ENCODE measurements at places on chromosomes 1 and 21.
A peak's percentile ranks its signal among the peaks of the same experiment; 100 is the strongest.

GRCh38 chr1:3018576-3018975 is 2.7 kb upstream of the ACTRT2 start:
- no peak for DNase-seq

GRCh38 chr1:208233978-208234377 is 10.2 kb downstream of the PLXNA2 start:
- DNase-seq = no peak

DNA sequence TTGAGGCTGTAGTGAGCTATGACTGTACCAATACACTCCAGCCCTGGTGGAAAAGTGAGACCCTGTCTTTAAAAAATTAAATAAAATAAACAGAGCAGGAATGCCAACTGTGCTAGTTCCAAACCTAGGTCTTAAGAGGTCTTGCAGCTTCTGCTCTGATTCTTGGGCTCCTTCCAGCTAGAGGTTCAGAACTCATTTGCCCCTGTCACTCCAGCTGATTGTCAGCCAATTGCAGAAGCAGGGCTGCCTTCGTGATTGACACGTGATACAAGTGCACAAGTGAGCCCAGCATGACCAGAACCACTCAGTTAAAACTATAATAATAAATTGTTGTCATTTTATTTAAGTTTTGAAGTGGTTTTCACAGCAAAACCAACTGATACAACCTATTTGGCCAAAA is 298.4 kb downstream of the USP25 start:
- DNase-seq = no peak

DNA sequence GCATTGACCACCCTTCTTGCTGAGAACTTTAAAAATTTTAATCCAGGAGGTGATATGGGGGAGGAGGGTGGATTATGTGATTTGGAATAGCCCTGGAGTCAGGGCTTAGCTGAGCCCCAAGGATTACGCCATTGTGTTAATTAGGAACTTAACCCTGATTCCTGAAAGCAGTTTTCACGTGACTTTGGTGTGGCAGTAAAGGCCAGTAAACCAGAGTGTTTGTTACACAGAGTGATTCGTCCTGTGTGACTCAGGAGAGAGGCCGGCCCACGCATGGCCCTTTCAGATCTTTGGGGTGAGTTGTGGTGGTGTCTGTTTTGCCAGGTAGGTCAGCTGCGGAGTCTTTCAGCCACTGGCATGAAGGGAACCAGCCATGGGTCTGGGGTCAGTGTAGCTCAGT is 107.6 kb downstream of the NOS1AP start:
- no peak for DNase-seq

- no peak for DNase-seq
Observed at GRCh38 chr1:162475539-162476185, 22.0 kb upstream of the UHMK1 start.

- peak; percentile 35 for DNase-seq
Observed at GRCh38 chr1:3746830-3747521, 5.3 kb upstream of the CCDC27 start.

DNA sequence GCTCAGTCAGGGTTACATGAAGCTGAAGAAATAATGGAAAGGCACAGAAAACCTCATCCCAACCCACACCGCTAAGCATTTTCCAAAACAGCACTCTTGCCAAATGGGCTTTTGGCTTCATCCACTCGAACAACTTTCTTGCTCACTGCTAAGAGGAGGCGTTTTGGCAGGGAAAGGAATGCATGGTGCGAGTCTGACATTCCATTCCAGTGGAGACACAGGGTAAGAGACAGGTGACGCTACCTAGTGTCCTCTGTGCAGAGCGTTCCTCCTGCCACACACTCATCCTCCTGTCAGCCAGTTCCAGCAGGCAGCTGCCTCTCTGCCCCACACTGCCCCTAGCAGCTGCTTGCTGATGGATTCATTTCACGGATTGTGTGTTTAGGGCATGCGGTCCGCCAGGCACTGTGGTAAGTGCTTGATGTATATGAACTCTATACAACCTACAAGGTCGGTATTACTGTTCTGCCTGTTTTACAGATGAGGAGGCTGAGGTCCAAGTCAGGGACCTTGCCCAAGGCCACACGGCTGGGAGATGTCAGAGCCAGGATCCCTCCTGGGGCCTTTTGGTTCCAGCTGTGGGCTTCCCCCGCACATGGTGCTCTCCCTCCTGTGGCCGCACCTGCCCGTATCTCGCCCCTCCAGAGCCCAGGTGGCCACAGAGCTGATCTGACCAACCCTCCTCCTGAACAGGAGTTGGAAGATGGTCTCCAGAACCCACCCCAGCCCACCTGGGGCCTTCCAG is 25.7 kb upstream of the BACE2 start:
- DNase-seq = peak; percentile 38

- DNase-seq = no peak
Observed at GRCh38 chr21:39575775-39576174, 37.0 kb upstream of the B3GALT5 start.

GRCh38 chr1:214370615-214371014 is 89.7 kb downstream of the SMYD2 start:
- DNase-seq = no peak

GRCh38 chr21:45227735-45228134 is 60.0 kb downstream of the POFUT2 start:
- no peak for DNase-seq

GRCh38 chr1:152127673-152128072 is 12.4 kb upstream of the TCHH start:
- DNase-seq = no peak

DNA sequence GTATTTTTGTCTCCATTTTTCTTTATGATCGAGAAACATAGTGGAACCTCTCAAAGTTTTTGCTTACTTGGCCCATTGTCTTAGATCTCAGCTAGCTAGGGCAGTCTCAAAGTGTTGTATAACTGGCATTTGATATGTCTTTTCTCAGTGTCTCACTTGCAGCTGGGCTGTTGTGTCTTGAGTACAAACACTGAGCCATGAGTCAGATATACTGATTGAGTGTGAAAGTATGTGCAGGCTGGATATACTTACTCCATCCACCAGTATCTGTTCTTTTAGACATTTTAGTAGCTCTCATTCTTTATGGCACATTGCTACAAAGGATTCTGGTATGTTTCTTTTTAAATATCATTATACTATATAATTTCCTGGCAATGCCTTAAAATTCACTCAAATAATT is 14.3 kb upstream of the GPR52 start:
- DNase-seq = no peak

GRCh38 chr21:16145479-16145878 is 415.7 kb downstream of the USP25 start:
- no peak for DNase-seq

- no peak for DNase-seq
Observed at GRCh38 chr1:212737559-212737958, 37.9 kb upstream of the BATF3 start.

DNA sequence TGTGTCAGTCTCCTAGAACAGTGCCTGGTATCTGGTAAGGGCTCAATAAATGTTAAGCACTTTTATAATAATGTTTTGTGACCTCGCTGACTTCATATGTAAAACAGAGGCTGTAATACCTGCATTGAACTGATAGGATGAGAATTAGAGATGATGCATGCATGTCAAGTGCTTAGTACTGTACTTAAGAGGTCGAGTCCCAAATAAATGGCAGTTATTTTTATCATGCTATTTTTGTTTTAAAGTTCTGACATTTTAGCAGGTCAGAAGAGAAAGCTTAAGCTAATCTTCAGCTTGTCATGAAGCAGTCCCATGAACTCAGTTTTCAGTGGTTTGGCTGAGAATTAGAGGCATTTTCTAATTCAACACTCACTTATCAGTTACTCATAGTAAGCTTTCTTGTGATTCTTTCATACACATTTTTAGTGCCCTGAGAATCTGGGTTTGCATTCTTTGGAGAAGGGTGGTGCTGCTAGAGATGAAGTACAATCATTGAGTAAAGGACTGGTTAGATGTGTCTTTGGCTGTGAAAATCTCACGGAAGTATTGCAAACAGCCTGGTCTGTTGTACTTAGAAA is 75.7 kb upstream of the RAVER2 start:
- DNase-seq = no peak

DNA sequence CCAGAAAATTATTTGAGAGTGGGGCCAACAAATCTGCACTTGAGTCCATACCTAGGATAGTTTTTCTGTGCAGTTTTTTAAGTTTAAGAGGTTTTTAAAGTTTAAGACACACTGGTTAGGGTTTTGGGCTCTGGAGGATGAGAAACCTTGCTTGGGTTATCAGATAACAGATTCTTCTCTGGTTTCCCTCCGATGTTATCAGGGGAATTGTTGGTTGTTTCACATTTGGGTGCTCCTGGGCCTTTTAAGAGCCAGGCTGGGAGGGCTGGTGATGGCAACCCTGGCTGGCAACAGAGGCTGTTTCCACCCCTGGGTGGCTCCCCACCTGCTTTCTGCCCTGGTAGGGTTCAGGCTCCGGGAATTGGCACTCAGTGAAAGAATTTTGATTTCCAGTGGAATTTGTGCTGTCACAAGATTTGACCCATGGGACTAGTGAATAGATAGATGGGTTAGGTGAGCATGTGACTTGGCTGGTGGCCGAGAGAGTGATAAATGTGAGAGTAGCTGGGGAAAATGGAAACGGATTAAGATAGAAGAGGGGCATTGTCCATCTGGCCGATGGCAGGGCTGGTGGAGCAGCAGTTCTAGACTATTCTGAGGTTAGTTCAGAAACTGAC is 14.8 kb downstream of the VANGL1 start:
- no peak for DNase-seq

GRCh38 chr1:151008244-151009205 is at the start of gene PRUNE1:
TSS of gene PRUNE1 (plus strand) at chr1:151008449. CDS start at chr1:151008633, 184 bp downstream.
- DNase-seq = peak; percentile 98

GRCh38 chr1:240691909-240692705 is 80.2 kb upstream of the GREM2 start:
- peak; percentile 26 for DNase-seq

DNA sequence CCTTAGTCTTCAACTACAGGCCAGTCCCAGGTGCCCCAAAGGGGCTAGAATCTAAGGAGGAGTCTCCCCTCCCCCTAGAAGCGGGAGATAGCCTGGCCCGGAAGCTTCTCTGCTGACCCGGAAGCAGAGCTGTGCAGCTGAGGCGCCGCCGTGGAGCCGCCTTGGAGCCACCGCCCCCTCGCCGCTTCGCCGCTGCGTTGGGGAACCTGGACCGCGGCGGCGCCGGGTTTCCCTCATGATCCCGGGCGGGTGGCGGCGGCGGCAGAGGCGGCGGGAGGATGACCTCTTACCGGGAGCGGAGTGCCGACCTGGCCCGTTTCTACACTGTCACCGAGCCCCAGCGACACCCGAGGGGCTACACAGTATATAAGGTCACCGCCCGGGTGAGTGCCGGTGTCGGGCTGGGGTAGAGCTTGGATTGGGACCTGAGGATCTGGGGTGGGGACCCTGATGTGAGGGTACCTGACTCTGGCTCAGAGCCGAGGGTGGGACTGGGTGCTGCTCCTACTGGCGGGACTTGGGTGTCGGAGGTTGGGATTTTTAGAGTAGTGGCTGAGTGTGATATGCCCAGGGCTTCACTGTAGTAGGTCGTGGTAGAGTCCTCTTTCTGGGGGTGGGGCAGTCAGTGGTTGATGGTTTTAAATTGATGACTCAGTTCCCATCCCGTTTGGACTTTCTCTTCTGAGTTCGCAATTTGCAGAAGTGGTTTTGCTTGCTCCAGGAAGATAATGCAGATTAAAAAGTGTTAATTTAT is at the start of gene RPS6KC1:
TSS of gene RPS6KC1 (plus strand) at position 115 of the 754 bp plus-strand sequence. CDS start at position 279, 164 bp downstream.
- DNase-seq = peak; percentile 81

- no peak for DNase-seq
Observed at GRCh38 chr1:71364236-71364635, 283.4 kb upstream of the ZRANB2 start.

GRCh38 chr1:49240709-49241221 is 464.1 kb upstream of the BEND5 start:
- no peak for DNase-seq

GRCh38 chr1:83766241-83766691 is 232.7 kb downstream of the TTLL7 start:
- DNase-seq = no peak

DNA sequence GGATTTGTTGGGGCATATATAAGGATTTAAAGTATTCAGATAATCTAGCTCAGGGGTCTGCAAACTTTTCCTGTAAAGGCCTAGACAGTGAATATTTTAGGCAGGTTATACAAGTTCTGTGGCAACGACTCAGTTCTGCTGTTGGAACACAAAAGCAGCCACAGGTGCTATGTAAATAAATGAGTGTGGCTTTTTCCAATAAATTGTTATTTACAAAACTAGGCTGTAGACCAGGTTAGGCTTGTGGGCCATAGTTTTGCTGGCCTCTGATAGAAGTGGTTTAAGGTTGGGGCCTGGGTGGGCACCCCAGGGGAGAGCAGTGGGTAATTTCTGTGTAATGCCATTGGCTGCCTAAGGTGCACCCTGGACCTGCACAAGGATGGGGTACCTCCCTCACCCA is 16.9 kb upstream of the IGFN1 start:
- no peak for DNase-seq

- DNase-seq = no peak
Observed at GRCh38 chr1:214102907-214103306, 115.1 kb downstream of the PROX1 start.

DNA sequence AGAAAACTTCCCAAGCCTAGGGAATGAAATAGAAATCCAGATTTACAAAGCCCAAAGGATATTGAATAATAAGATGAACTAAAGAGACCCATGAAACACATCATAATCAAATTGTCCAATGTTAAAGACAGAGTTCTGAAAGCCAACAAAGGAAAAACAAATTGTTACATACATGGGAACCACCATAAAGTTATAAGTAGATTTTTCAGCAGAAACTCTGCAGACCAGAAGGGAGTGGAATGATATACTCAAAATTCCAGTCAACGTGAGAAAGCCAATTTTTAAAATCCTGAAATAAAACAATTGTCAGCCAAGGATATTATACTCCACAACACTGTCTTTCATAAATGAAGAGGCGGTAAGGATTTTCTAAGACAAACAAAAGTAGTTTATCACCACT is 22.0 kb upstream of the EGLN1 start:
- DNase-seq = no peak

DNA sequence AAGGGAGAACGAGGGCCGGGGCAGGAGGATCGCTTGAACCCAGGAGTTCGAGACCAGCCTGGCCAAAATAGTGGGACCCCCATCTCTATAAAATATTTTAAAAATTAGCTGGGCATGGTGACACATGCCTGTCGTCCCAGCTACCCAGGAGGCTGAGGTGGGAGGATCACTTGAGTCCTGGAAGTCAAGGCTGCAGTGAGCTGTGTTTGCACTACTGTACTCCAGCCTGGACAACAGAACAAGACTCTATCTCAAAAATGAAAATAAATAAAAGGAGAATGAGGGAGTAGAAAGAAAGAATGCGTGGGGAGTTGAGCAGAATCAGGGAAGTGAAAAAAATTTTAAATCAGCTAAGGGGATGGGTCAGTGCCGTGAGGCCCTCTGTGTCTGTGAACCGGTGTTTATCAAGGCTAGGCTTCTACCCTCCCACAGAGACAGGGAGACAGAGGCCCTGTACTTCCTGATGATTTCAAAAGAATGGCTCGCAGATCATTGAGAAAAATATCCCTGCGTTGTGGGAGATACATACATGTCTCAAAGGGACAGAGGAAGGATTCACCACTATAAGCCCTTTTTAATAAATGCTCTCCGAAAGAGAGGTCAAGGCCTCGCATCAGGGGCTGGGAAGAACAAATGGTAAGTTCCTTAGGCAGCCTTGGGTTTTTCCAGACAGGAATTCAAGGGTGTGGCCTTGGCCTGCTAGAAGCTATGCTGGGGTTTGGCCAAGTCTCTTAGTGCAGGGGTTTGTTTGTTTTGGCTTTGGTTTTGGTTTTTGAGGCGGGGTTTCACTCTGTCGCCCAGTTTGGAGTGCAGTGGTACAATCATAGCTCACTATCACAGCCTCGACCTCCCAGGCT is 20.7 kb downstream of the IL10RB start:
- DNase-seq = no peak

- DNase-seq = no peak
Observed at GRCh38 chr1:242811092-242811840, 286.8 kb upstream of the PLD5 start.
